Iris pigment epithelial cell (primary cell): ENCODE measurements at places on chromosomes 5 and 9.

DNA sequence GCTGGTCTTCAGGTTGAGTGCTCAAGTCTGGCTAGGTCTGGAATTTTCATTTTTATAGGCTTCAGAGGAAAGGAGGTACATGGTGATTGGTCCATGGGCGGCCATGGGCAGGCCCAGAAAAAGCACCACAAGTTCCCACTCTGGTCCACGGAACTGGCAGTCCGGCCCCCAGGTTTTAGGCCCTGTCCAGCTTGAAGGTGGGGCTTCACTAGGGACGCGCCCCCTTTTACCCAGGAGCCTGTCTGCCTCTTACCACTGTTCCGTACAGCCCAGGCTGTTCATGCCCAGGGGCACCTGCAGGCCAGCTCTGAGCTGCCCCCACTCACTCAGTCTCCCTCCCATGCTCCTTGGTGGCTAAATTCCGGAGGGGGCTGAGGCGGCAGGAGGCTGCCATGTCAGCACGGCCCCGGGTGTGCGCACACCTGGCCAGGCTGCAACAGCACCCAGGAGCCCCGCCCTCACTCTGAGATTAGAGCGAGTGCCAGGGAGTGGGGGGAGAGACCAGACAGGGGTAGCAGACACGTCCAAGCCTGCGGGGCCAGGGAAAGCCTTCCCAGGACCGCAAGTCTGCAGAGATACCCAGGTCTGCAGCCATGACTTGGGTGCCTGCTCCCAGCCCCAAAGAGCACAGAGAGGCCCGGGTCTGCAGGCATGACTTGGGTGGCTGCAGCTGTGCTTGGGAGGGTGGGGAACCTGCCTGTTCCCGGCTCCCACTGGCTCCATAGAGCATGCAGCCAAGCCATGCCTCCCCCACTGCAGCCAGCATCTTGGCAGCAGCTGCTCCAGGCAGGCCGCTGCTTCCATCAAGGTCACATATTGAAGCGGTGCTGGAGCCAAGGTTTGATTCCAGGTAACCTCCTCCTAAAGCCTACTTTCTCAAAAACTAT, 390.2 kb upstream of the SGCD start:
- DNase-seq: no peak

DNA sequence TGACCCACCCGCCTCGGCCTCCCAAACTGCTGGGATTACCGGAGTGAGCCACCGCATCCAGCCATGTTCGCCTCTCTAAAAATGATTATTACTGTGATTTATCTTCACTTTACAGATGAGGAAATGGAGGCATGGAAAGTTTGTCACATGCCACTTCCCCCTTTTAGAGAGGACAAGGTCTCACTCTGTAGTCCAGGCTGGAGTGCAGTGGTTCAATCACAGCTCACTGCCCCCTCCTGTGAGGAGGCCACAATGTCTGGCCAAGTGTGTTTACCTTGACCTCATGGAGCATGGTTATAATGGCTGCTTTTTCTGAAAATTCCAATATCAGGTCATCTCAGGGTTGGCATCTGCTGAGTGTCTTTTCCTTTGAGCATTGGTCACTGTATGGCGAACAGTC, 6.7 kb downstream of the PRRT1B start:
- DNase-seq: no peak

DNA sequence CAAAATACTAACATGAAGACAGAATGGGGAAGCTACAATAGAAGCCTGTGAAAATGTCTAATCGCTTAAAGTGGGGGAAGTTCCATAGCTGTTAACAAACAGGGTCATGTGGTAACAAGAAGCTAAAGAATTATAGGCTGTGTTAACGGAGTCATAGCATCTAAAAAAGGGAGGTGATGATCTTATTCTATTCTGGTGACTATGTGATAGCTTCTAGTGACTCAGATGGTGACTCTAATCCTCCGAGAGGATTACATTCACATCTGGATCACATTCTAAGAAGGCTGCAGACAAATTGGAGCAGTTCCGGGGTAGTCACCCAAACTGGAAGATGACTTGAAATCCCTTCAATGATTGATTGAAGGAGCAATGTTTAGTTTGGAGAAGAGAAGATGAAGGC, 142.1 kb downstream of the LIFR start:
- no peak for DNase-seq

- no peak for DNase-seq
Observed at GRCh38 chr9:74861773-74862474, 25.8 kb downstream of the TRPM6 start.

DNA sequence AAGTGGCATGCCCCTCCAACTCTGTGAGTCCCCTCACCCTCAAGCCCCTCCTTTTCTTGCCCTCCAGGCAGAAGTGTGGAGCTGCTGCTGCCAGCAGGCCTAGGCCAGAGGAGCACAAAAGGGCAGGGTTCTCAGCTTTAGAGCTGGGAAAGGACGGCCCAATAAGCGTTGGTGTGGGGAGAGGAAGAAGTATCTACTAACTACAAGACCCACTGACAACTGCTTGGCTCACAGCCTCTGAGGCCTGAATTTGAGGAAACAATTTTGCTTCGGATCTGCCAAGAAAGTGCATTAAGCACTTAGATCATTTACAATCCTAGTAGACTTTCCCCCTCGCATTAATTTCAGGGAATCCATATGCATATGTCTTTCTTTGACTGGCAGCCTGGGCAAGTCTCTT, 179.4 kb downstream of the SNX18 start:
- no peak for DNase-seq

DNA sequence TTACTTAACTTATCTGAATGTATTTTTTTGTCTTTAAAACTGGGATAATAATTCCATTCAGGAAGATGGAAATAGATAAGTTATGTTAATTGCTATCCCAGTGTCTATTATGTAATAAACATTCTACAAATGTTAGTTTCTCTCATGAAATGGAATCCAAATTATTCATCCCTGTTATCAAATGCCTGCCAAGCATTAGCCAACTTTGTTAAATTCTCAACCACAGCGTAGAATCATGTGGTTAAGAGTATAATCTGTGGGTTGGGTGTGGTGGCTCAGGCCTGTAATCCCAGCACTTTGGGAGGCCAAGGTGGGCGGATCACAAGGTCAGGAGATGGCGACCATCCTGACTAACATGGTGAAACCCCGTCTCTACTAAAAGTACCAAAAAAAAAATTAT, 912.9 kb upstream of the SEMA6A start:
- no peak for DNase-seq

DNA sequence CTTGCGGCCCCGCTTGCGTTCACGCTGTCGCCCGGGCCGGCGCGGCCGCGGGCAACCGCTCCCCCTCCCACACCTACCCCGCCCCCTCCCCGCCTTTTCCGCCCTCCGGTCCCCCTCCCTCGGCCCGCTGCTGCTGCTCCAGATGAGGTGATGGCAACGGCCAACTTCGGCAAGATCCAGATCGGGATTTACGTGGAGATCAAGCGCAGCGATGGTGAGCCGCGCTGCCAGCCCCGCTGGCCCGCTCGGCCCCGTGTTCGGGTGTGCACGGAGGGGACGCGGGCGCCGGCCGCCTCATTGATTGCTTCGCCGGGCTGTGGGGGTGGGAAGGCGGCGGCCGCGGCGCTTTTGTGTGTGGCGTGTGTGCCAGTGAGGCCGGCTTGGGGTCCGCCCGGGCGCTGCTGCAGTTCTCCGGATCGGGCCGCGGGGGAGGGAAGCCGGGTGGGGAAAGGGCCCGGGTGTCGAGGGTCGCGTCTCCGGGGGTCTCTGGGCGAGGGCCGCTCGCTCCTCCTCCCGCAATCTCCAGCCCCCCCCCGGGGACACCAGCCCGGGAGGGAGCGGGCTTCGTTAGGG, 403 bp downstream of the KIF2A start:
- no peak for DNase-seq

GRCh38 chr9:114123031-114123977, 24.2 kb upstream of the KIF12 start:
- DNase-seq: no peak

- no peak for DNase-seq
Observed at GRCh38 chr9:65403721-65404120, 118.7 kb upstream of the FOXD4L5 start.

GRCh38 chr9:72880821-72881220, 72.0 kb downstream of the ALDH1A1 start:
- no peak for DNase-seq

- DNase-seq: peak; percentile 68
Observed at GRCh38 chr5:59542851-59543820, 350.4 kb downstream of the PDE4D start.

DNA sequence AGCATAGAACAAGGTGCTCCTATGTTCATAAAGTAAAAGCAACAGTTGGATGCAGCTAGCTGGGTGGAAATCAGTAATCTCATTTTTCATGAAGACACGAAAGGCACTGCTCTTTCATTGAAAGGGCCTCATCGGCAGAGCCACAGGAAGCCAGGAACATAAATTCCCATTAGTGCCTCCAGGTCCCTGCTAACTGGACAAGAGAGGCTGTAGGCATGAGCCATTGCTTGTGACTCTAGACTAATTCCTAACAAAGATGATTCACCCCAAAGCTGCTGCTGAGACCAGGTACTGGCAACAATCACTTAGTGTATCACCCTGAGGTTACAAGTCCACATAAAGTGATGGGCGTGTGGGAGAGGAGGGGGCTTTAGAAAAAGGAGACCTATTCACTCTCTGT, 141.8 kb downstream of the BRINP1 start:
- DNase-seq: no peak

DNA sequence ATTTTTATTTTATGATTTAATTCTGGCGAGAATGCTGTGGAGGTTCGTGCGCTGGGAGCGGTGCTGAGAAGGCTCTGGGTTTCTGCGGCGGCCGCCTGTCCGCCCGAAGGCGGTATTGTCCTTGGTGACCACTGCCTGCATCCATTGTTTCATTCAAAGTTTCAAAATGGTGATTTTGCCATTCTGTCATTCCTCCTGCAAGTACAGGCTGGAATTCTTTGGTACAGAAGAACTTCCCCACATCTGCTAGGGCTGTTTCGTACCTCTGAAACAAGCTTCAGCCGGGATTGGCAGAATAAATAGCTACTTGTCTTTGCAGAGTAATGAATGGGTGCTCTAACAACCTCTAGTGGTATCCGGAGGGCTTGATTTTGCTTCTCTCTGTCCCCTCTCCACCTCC, 112.6 kb upstream of the CACNA1B start:
- no peak for DNase-seq
